ENCODE measurements at places on chromosomes 5 and 9.

- DNase-seq = no peak
Measured at GRCh38 chr9:129258124-129258822, 80.2 kb upstream of the IER5L start.

DNA sequence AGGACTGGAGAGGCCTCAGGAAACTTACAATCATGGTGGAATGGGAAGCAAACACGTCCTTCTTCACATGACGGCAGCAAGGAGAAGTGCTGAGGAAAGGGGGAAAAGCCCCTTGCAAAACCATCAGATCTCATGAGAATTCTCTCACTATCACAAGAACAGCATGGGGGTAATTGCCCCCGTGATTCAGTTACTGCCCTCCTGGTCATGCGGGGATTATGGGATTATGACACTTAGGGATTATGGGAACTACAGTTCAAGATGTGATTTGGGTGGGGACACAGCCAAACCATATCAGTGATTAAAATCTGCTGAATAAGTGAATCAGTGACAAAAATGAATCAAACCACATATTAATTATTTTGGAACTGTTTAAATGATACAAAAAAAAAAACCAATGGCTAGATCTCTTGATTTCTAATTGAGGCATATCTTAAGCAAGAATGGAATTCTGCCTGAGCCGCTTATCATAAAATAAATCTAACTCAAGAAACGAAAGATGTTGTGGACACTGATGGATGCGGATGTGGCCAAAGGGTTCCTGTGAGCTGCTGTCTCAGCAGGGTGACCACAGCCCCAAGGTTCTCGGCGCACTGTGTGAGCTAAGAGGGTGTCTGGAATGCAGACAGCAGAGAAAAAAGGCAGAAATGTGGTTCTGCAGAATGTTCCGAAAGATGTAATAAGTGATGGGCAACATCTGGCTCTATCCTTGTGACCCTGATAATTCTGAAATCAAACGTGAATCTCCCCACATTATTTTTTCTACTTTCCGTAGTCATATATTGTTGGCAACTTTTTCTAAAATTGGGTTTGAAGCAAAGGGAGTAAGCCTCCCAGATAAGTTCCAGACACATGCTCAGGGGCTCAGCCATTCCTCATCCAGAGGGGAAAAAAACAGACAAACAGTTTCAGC lies 107.2 kb upstream of the ICE1 start:
- DNase-seq = no peak

- no peak for DNase-seq
Measured at GRCh38 chr5:3858524-3858923, 262.9 kb downstream of the IRX1 start.

DNA sequence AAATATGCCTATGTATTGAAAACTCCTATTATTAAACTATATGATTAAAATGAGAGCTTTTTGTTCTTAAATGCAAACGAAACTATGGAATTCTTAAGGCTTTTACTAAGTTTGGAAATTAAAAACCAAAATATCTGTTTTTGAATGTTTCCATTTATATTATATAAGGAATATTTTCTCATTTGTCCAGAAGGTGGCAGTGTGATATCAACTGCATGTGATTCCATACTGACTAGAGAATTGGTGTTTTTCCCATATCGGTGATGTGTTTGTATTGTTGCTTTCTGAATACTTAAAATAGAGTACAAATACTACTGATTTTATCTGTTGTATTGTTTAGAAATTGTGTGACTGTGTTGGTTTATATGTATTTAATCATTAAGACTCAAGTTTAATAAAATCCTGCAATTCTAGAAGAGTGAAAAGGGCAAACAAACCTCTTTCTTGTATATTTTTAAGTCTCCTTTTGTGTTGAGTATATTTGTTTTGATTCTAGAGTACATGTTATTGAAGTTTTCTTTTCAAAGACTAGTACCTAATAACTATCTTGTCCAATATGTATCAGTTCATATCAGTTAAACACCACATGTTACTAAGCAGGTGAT lies 320.8 kb downstream of the CCDC171 start:
- DNase-seq = peak; percentile 70

GRCh38 chr5:147507480-147508126 lies 2.3 kb downstream of the DPYSL3 start:
- DNase-seq = no peak

GRCh38 chr9:131657456-131657855 lies 82.4 kb downstream of the RAPGEF1 start:
- no peak for DNase-seq

GRCh38 chr9:78235256-78235761 lies 566 bp upstream of the CEP78 start:
- DNase-seq = no peak

- DNase-seq = no peak
Measured at GRCh38 chr9:69149321-69149807, 24.7 kb upstream of the TJP2 start.

GRCh38 chr5:42784132-42784531 lies 27.5 kb downstream of the CCDC152 start:
- no peak for DNase-seq

GRCh38 chr5:59789894-59790293 lies 103.6 kb downstream of the PDE4D start:
- no peak for DNase-seq

DNA sequence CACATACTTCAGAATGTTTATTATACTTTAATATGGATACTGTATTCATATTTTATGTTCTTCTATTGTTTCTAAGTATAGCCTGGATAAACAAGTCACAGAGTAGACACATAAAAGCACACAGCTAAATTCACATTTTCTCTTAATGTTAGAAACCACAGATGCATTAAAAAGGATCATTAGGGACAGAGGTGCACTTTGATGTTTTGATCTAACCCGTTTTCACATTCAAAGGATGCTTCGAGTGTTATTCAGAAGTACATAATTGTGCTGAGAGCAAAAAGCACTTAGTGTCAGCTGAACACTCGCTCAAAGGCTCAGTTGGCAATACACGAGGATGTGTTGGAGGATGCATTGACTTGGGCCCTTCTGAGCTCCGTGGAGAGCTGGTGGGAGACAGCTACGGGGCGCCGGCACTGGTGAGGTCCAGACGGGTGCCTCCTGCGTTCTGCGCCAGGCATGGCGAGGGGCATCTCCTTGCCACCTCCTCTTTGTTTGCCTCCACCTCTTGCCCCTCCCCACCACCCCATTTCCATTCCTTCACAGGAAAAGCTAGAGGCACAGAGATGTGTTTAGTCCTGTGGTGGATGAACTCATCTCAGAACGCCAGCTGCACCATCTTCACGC lies 35.5 kb downstream of the MED10 start:
- peak; percentile 100 for DNase-seq

- no peak for DNase-seq
Measured at GRCh38 chr5:73928476-73929070, 302.6 kb downstream of the ARHGEF28 start.

- no peak for DNase-seq
Measured at GRCh38 chr9:81720450-81721086, 31.2 kb upstream of the TLE1 start.

DNA sequence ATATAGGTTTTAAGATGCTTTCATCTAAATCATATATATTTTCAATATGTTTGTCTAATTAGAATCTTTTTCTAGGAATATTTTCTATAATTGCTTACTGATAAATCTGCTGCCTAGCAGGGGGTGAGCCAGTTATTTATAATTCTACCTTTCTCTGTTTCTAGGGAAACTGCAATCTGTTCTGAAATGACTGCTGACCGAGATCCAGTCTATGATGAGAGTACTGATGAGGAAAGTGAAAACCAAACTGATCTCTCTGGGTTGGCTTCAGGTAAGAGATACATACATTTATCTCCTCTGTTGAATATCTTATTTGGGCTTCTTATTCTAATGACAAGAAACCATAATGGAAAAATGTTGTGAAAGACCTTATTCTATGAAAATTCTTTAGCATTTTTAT lies 127.3 kb downstream of the XRCC4 start:
- no peak for DNase-seq

DNA sequence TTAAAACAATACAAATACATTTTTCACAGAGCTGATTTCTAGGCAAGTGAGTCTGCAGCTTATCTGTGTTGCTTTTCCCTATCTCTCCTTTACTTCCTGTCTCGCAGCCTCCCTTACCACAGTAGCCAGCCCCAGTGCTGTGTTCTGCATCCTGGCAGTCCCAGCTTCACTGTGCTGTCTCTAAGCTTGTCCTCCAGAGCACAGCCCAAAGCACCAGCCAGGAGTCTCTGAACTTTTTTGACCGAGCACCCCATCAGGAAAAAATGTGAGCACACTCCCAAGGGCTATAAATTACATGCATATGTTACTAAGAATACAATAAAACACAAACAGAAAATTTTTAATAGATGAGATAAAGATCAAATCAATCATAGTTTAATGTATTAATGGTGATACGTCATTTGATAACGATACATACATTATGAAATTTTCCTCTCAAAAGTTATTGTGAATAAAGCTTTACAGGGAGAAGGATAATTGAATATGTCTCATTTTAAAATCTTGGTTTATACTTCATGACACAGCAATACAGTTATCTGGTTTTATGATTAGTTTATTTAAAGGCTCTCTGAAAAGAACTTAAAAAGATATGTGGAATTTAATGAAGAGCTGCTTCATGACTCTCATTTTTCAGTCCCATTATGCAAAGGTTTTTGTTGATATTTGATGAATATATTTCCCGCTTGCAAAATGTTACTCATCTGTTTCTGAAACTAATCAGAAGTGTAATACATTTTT lies 7.3 kb upstream of the RHOBTB3 start:
- no peak for DNase-seq

DNA sequence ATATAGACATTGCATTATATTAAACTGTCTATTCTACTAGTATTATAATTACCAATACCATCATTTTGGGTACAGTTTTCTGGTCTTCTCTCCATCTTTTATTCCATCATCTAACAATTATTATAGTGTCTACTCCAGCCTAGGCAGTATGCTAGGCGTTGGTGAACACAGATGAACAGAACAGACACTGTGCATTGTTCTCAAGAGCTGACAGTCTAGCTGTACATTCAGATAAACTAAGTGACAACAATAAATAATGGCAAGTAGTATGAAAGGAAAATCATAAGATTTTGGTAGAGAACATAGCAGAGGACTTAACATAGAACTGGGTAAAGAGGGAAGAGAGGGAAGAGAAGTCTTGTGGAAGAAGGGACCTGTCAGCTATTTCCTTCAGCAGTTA lies 12.5 kb upstream of the SGCD start:
- no peak for DNase-seq

- no peak for DNase-seq
Measured at GRCh38 chr5:99449786-99450185, 521.0 kb upstream of the CHD1 start.

- no peak for DNase-seq
Measured at GRCh38 chr5:68953875-68954617, 139.8 kb upstream of the SLC30A5 start.

Measured in NCI-H1105 treated with DMSO at 0.1 percent for 48 hours (cell line).